ENCODE measurements at places on chromosomes 16 and 17.

DNA sequence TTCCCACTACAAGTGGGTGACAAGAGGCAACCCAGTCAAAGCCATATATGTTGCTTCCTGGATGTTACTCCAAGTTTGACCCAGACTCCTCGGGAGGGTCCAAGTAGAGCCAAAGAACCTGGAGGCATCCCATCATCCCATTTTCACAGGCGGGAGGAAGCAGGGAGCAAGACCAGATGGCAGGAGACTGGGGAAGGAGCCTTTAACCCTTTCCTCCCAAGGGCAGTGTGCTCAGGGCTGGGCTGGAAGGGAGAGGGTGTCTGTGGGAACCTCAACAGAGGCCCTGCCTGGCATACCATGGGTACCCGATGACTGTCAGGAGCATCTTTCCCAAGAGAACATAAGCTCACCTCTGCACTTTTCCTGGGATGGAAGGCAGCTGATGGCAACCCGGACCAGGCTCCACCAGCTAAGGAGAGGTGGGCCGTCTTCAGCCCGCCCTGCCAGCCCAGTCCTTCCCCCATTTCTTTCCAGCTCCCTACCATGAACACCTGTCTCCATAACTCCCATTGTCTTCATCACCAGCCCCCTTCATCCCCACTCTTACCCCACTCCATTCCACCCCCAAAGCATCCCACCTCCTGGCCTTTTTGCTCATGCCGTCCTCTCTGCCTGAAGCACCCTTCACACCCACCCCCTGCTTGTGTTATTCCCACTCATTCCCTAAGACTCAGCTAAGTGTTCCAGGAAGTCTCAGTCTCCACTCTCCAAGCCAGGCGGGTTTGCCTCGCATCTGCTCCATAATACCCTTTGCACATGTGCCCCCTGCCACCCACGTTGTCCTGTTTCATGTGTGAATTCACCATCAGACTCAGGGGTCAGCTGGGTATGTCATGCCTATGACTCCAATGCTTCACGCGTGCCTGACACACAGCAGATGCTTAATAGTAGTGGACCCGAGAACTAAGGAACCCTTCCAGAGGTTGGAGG lies 5.9 kb upstream of the SLC16A5 start:
- DNase-seq, result no peak
- H3K27ac ChIP-seq, result no peak overlapping the region

GRCh38 chr17:55996826-55997225 lies 156.4 kb upstream of the ANKFN1 start:
- no peak for DNase-seq
- H3K4me1 ChIP-seq, result no peaks in the 10 kb centered on the region
- H3K27me3 ChIP-seq, result no peaks in the 10 kb centered on the region

GRCh38 chr16:12449795-12450194 lies 353.9 kb downstream of the CPPED1 start:
- no peak overlapping the region for H3K4me3 ChIP-seq
- no peak overlapping the region for H3K27ac ChIP-seq
- H3K36me3 ChIP-seq, result no peaks in the 10 kb centered on the region
- no peaks in the 10 kb centered on the region for H3K4me1 ChIP-seq
- no peaks in the 10 kb centered on the region for H3K27me3 ChIP-seq

DNA sequence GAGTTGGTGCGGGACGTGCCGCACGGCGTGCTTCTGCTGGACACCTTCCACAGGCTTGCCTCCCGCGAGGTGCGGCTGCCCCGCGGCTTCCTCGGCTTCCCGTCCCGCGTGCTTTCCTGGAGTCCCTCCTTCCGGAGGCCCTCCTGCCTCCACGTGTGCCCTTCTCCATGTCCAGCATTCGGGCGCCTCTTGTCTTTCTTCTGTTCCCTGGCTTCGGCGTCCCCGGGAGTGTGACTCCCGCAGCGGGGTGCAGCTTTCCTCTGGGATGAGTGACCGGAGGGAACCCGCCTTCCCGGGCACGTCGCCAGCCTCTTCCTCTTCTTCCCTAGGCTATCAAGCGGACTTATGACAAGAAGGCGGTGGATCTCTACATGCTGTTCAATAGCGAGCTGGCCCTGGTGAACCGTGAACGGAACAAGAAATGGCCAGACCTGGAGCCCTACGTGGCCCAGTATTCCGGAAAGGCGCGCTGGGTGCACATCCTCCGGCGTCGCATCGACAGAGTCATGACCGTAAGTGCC lies 23.0 kb downstream of the DNAH2 start:
- no peaks in the 10 kb centered on the region for H3K36me3 ChIP-seq
- H3K4me1 ChIP-seq, result no peaks in the 10 kb centered on the region
- DNase-seq, result no peak
- peak overlapping the region; percentile 25 for H3K4me3 ChIP-seq

DNA sequence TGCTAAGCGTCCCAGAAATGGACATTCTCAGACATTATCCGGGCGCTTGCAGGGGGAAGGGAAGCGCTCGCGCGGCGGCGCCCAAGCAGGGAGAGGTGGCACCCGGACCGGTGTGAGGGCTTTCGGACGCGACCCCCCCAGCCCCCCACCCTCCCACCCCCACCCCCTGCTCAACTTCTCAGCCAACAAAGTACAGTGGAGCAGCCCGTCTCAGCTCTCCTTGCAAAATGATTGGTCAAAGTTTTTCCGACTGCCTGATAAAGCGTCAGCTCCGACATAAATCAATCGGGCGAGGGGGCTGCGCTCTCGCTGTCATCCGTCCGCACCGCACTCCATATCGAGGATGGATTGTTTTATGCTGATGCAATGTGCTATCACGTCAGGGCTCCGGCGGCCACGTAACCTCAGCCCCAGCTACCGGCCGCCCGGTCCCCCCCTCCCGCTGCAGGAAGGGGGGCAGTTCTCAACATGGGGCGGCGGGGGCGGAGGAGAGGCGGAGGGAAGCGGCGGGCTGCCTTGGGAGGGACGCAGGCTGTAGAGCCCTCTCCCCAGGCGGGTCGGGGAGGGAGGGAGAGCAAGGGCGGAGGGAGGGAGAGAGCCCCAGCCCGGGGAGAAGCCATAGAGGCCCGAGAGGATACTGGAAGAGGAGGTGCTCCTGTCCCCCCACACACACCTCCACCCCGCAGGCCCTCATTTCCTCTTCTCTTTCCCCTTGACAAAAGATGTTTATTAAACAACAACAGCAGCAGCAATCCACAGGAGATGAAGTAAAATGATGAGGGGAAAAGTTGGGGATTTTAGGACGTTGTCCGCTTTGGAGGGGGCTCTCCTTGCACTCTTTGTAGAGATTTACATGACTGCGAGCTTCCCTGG lies at the start of gene HOXB9:
Gene HOXB9 (minus strand): TSS at position 114 of the 873 bp plus-strand sequence. CDS start 89 bp downstream, at position 25.
- H3K4me1 ChIP-seq, result peaks cover 13% of the 10 kb centered on the region
- H3K27me3 ChIP-seq, result peaks cover 100% of the 10 kb centered on the region
- no peak within 1 kb of the TSS for H3K27ac ChIP-seq
- no peaks in the 10 kb centered on the region for H3K36me3 ChIP-seq

DNA sequence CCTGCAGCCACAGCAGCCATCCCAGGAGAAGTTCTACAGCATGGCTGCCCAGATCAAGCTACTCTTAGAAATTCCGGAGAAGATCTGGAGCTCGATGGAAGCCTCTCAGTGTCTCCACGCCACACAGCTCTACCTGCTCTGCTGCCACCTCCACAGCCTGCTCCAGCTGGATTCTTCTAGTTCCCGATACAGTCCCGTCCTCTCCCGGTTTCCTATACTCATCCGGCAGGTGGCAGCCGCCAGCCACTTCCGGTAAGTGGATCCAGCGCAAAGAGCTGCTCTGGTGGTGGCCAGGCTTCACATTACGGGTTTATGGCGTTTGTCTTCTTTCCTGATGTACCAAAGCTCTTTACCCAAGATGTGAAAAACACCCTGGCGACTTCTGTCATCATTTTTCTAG lies 3.6 kb downstream of the COG1 start:
- H3K27ac ChIP-seq, result no peak overlapping the region
- no peak overlapping the region for H3K4me3 ChIP-seq
- peaks cover 13% of the 10 kb centered on the region for H3K4me1 ChIP-seq

GRCh38 chr16:64406770-64407181 lies 715.1 kb downstream of the CDH11 start:
- H3K36me3 ChIP-seq, result no peaks in the 10 kb centered on the region
- no peaks in the 10 kb centered on the region for H3K4me1 ChIP-seq
- H3K27ac ChIP-seq, result no peak overlapping the region
- no peak for DNase-seq

DNA sequence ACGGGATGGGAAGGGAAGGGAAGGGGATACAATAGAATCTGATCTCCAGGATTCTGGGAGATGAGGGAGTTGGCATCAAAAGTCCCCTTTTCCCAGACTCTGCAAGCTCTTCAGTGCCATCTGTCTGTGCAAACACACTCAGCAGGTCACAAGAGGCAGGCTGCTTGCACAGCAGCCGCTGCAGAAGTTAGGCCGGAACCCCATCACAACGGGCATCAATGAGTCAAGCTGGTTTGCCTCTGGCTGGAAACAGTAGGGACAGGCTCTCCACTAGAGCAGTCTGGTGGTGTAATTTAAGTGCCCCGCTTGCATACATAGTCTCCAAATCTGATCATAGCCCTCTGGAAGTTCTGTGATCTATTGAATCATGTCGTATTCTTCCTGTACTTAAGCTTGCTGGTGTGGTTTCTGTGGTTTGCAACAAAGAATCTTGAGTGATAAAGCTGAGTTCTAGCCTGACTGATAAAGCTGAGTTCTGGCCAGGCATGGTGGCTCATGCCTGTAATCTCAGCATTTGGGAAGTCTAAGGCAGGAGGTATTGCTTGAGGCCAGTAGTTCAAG lies 33.7 kb upstream of the KDM8 start:
- H3K4me1 ChIP-seq, result no peaks in the 10 kb centered on the region
- no peak overlapping the region for H3K27ac ChIP-seq
- H3K36me3 ChIP-seq, result no peaks in the 10 kb centered on the region
- no peak overlapping the region for H3K4me3 ChIP-seq
- DNase-seq, result no peak

DNA sequence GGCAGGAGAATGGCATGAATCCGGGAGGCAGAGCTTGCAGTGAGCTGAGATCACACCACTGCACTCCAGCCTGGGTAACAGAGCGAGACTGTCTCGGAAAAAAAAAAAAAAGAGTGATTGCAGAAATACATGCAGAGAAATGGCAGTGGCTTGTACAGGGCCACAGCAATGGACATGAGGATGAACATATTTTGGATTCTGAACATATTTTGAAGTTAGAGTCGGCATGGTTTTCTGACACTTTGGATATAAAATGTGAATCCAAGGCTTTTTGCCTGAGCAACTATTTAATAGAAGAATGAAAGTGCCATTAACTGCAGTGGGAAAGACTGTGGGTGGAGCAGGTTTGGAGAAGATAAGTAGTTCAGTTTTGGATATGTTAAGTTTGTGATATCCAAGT lies 35.8 kb downstream of the CPD start:
- H3K4me1 ChIP-seq, result no peaks in the 10 kb centered on the region
- H3K27me3 ChIP-seq, result no peaks in the 10 kb centered on the region
- no peak overlapping the region for H3K27ac ChIP-seq

- DNase-seq, result no peak
- H3K27me3 ChIP-seq, result no peaks in the 10 kb centered on the region
- no peak overlapping the region for H3K27ac ChIP-seq
These were observed 21.4 kb downstream of the CDH5 start for GRCh38 chr16:66387817-66388332.

- peaks cover 74% of the 10 kb centered on the region for H3K36me3 ChIP-seq
- no peaks in the 10 kb centered on the region for H3K27me3 ChIP-seq
- no peak for DNase-seq
- H3K27ac ChIP-seq, result no peak overlapping the region
- no peak overlapping the region for H3K4me3 ChIP-seq
These were observed 8.9 kb upstream of the FBXL20 start for GRCh38 chr17:39410279-39410678.

- no peak for DNase-seq
- H3K36me3 ChIP-seq, result no peaks in the 10 kb centered on the region
- H3K27ac ChIP-seq, result no peak overlapping the region
- H3K4me1 ChIP-seq, result no peaks in the 10 kb centered on the region
- H3K4me3 ChIP-seq, result no peak overlapping the region
These were observed 45.8 kb downstream of the RTN4RL1 start for GRCh38 chr17:1979182-1979985.

DNA sequence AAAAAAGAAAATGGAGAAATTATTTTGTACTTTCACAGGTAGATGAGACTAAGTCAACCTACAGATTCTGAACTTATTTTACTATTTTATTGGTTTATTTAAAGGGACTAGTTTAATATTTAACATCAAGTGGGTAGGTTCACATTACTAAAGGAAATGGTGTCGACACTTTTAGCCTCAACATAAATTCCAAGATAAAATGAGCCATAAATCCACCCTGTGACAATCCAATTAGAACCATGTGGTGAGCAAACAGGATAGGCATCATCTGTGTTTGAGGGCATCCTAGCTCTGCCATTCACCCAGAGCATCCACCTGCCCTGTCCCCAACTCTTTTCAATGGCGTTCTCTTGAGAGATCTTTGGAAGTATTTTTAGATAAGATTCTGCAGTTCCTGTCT lies 92.8 kb upstream of the PMFBP1 start:
- H3K36me3 ChIP-seq, result no peaks in the 10 kb centered on the region
- DNase-seq, result no peak
- H3K27ac ChIP-seq, result no peak overlapping the region
- H3K27me3 ChIP-seq, result no peaks in the 10 kb centered on the region

DNA sequence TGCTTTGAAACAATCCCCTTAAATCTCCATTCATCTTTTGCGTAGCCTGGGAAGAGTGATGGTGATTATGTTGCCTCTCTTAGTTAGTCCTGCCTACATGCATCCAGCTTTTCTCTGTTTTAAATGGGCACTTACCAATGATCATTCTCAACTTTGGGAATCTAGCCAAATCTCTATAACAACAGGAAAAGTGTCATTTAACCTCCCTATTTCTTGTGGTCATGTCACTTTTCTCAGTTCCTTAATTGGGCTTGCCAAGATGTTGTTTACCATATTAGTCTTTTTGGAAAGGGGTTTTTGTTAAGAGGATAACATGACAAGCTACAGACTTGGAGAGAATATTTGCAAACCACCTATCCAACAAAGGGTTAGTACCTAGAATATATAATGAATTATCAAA lies 15.6 kb upstream of the CLEC10A start:
- no peaks in the 10 kb centered on the region for H3K4me1 ChIP-seq
- DNase-seq, result no peak
- H3K27me3 ChIP-seq, result no peaks in the 10 kb centered on the region
- H3K4me3 ChIP-seq, result no peak overlapping the region

DNA sequence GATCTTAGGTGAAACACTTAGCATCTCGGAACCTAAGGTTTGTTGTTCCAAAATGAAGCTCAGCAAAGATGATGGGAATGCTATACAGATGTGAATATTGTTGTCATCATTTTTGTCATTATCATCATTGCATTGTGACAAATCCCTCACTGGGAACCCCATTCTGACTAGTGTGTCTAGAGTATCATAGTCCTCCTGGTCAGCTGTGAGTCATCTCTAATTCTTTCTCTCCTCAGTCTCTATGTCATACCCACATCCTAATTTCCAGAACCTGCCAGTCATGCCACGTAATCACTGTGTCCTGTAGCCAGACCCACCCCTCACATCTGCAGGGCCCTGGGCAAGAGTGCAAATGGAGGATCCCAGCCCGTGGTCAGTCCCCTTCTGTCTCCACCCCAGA lies 60.5 kb upstream of the CLEC3A start:
- no peak overlapping the region for H3K4me3 ChIP-seq
- no peak overlapping the region for H3K27ac ChIP-seq
- no peaks in the 10 kb centered on the region for H3K4me1 ChIP-seq
